ENCODE measurements at places on chromosomes 2 and 18. TPM values are rescaled to one million over a fixed set of nuclear protein-coding genes. Genes with fewer than 3 reads are reported as not detected.

Gene TMEM169
- total RNA-seq: 0.41 TPM

DNA sequence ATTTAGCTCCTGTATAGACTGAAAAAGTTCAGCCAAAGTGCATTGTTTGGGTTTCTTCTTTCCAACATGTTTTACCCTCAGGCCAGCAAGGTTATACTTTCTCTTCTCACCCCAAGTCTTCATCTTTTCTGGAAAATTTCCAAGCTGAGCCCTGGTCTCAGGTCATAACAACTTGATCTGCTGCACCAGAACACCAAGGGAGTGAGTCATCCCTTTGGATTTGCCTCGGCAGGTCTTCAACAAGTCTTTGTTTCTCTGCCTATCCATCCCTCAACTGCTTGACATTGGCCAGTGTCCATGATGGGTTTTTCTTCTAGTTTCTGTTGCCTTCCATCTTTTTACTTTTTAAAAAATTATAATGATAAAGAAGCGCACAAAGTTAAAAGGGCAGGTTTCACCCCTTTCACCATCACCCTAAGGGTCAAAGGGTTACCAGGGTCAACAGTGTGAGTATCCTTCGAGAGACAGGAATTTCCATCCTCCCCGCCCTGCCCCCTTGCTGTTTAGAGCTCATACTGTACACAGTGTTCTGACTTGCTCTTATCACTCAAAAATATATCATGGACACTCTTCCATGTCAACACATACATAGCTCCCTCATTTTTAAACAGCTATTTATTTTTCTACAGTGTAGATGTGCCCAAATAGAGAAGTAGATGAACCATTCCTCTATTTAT lies 5.7 kb upstream of the SPATS2L start:
- H3K27me3 ChIP-seq: no peaks in the 10 kb centered on the region
- H3K4me3 ChIP-seq: no peak overlapping the region
- no peaks in the 10 kb centered on the region for H3K36me3 ChIP-seq
- H3K4me1 ChIP-seq: peaks cover 9% of the 10 kb centered on the region

DNA sequence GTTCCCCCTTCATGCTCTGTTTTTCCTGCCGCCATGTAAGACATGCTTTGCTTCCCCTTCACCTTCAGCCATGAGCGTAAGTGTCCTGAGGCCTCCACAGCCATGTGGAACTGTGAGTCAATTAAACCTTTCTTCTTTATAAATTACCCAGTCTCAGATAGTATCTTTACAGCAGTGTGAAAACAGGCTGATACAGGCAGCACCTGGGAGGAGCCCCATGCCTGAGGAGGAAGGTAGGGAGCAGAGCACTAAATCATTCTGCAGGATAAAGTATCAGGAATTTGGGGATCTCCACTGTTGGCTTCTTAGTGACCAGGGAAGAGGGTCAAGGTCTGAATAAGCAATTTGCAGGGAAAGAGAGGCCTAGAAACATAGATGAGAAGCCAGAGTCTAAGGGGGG lies 78.0 kb downstream of the KCNF1 start:
- H3K4me1 ChIP-seq: no peaks in the 10 kb centered on the region
- no peaks in the 10 kb centered on the region for H3K36me3 ChIP-seq
- H3K27ac ChIP-seq: no peak overlapping the region
- no peak for DNase-seq
- H3K4me3 ChIP-seq: no peak overlapping the region
- H3K27me3 ChIP-seq: peaks cover 5% of the 10 kb centered on the region

GRCh38 chr18:55097456-55098170 lies 138.4 kb upstream of the CCDC68 start:
- no peak overlapping the region for H3K27ac ChIP-seq
- no peaks in the 10 kb centered on the region for H3K27me3 ChIP-seq
- H3K36me3 ChIP-seq: no peaks in the 10 kb centered on the region
- DNase-seq: no peak
- H3K4me1 ChIP-seq: no peaks in the 10 kb centered on the region
- no peak overlapping the region for H3K4me3 ChIP-seq

DNA sequence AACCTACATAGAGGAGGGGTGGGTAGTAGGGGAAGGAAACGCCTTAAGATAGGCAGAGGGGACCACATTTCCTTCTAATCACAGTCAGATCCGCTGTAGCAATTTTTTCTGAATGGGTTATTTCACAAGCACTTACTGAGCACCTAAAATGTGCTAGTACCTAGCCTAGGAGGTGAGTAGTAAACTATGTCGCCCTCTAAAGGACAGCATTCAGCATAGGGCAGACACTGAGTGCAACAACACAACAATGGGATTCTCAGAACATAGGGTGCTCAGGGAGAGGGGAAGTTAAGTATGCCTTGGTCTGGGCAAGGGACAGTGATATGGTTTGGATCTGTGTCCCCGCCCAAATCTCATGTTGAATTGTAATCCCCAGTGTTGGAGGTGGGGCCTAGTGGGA lies 166.1 kb upstream of the RAB6C start:
- no peak overlapping the region for H3K27ac ChIP-seq
- H3K36me3 ChIP-seq: no peaks in the 10 kb centered on the region
- H3K4me3 ChIP-seq: no peak overlapping the region
- no peaks in the 10 kb centered on the region for H3K27me3 ChIP-seq

All from transverse colon (tissue), 4 donors.